ENCODE measurements at places on chromosomes 11 and 22.

DNA sequence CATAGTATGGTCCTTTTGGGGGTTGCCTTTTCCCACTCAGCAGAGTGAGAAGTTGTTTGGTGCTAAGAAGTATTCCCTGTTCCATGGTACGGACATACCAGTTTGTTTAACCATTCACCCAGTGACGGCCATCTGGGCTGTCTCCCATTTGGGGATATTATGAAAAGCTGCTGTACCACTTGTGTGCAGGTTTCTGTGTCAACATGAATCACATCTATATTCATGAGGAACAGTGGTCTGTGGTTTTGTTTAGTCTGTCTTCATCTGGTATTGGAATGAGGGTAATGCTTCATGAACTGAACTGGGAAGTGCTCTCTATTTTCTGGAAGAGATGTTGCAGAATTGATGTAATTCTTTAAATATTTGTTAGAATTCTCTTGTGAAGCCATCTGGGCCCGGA lies 89.5 kb downstream of the TRMU start:
- DNase-seq, result no peak

GRCh38 chr22:29772170-29772641 lies 5.0 kb downstream of the UQCR10 start:
- DNase-seq, result no peak

DNA sequence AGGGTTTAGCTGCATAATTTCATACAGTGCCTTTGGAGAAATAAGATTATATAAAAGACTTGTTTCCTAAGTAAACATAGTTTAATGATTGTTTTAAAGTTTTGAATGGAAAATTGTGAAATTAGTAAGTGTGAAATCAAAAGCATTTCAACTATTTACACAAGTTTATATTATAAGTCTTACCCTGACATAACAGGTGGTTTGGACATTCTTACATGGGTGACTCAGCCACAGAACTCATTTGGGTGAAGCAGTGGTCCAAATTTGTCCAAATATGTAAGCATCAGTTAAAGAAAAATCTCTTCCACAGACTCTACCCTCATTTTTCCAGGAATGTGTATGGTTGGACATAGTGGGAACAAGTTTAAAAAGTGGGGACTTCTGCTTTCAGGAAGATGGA lies 68.0 kb downstream of the USP47 start:
- DNase-seq, result no peak

DNA sequence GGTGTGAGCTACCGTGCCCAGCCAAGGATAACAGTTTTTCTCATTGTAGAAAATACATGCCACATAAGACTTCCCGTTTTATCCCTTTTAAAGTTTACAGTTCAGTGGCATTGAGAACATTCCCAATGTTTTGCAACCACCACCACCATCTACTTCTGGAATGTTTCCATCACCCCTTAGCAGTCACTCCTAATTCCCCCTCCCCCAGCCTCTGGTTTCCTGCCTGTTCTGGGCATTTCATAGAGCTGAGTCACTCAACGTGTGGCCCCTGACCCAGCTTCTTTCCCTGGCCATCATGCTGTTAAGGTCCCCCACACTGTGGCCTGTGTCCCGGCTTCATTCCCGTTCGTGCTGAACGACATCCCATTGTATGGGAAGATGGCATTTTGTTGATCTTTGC lies 30.7 kb downstream of the FGF4 start:
- no peak for DNase-seq

GRCh38 chr11:62540804-62541701 lies 5.6 kb downstream of the AHNAK start:
- no peak for DNase-seq

DNA sequence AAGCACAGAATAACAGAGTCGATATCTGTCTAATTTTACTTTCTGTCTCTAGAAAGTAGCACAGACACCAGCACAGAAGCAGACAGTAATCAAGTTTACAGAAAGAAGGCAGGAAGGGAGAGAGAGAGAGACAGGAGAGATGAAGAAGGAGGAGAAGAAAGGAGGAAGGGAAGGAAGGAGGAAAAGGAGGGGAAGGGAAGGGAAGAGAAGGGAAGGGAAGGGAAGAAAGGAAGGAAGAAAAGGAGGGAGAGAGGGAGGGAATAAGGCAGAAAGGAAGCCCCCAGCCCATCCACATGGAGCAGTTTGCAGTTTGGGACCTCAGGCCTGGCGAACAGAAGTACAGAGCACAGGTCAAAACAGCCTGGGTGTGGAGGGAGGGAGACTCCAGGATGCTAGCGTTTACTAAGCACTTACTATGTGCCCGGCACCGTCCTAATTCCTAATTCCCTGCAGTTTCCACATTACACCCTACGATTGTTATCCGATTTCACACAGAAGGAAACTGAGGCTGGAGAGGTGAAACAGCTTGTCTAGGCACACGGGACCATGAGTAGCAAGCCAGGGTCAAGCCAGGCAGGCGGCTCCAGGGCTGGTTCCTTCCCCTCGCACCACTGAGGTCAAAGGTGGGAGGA lies 46.0 kb upstream of the WNT7B start:
- DNase-seq, result no peak

DNA sequence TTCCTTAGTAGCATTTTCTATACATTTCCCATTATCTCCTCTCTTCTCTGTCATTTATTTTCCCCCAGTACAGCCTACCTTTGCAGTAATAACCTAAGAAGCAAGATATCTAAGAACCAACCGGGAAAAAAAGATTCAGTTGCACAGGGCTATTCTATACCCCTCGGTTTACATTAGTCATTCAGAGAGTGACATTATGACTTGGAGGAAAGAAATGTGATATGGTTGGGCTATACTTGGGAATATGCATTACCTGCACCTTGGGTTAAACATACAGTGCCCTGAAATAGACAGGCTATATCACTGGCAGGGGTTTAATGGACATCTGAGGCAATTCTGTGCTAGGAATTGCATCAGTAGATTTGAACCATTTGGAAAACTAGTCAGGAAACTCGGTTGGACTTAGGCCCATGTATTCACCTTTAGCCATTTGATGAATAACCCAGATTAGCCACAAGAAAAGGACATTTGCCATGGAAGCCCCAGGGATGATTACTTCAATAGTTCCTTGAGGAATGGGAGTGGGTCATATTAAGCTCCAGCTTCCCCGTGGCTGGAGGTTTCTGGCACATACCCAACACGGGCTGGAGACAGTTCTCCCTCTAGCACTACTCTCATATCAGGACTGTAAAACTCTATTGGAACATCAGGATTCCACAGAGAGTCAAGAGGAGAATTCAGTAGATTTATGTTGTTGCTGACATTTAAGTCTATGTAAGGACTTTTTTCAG lies 973.2 kb downstream of the NTM start:
- DNase-seq, result no peak

GRCh38 chr22:44103735-44104480 lies 76.8 kb upstream of the PARVG start:
- DNase-seq, result no peak

DNA sequence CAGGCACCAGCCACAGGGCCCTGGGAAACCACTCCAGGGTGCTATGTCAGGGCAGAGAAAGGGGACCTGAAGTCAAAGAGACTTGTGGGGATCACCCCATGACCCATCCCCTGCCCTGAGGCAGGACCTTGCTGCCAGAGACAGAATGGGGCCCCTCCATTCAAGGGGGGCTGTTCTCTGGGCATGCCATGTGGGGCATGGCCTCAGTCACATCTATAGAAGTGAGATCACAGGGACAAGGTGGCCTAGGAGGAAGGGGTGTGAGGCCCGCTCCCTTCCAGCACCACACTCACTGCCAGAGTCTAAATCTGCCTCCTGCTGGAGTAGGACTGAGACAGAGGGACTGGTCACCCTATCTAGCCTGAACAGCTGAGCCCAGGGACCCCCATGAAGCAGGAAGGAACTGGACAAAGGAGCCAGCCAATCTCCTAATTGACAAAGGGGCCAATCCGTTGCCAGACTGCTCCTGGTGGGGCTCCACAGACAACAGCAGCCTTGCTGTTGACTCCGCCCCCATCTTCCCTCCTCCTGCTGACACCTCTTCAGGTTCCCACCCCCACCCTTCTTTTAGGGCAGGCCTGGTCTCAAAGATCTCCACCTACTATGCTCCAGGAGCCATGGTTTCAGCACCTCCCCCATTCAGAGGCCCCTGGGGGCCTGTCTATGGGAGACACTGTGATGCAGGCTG lies 26.0 kb downstream of the NEAT1 start:
- DNase-seq, result no peak

GRCh38 chr22:42716649-42717127 lies 4.0 kb downstream of the A4GALT start:
- no peak for DNase-seq

DNA sequence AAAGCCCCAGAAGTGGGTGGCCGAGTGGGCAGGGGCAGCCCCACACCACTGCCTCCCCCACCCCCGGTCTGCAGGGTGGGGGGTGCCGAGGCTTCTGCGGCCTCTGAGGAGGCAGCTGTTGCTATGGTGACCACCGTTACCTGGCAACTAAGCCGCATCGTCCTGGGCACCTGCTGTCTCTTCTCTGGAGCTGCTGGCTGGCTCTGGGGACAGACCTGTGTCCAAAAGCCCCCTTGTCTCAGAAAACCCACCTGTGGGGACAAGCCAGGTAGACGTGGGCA lies 79.9 kb upstream of the PRR5 start:
- peak; percentile 18 for DNase-seq

GRCh38 chr11:3605771-3606203 lies 36.0 kb downstream of the ART5 start:
- DNase-seq, result no peak

GRCh38 chr11:23974601-23975000 lies 522.3 kb upstream of the LUZP2 start:
- DNase-seq, result no peak

DNA sequence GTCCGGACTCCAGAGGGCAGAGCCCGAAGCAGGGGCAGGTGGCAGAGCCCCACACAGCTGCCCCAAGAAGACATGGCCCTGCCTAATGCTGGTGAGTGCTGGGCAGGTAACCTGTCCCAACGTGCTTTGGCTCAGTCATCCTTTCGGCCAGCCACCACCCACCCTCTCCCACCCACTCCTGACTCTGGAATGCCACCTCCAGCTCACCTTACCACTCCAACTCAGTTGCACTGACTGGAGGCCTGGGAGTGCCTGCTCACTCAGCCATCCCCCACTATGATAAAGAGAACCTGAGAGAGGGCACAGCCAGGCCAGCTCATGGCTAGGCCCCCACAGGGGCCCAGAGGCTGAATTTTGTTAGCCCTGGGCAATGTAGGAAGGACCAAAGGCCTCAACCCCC lies 53.8 kb upstream of the MPEG1 start:
- no peak for DNase-seq

GRCh38 chr11:128914216-128915148 lies 23.3 kb downstream of the KCNJ5 start:
- DNase-seq, result no peak

GRCh38 chr11:26344647-26345046 lies 12.7 kb downstream of the ANO3 start:
- no peak for DNase-seq

GRCh38 chr11:10990637-10991193 lies 132.9 kb upstream of the ZBED5 start:
- no peak for DNase-seq

DNA sequence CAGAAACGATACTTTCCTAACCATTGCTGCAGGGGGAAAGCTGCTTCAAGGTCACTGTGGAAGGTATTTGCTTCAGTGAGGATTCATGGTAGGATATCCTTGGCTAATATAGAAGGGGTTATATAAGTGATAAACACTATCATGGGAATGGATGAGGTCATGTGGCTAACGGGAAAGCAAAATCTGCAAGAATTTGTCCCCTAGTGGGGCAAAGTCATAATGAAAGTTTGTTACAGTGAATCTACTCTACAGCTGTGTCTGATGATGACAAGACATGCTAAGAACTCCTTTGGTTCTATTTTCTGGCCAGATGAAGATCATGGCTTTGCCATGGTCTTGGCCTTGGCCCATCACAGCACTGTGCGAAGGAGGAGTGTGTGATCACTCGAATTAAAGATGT lies 13.8 kb downstream of the MMP20 start:
- no peak for DNase-seq

- DNase-seq, result no peak
Measured at GRCh38 chr11:113562576-113562975, 87.4 kb upstream of the DRD2 start.

Data from NCI-H2081 (cell line).